Neural progenitor cell (in vitro differentiated cells): ENCODE measurements at places on chromosomes 16 and 17.
A peak's percentile ranks its signal among the peaks of the same experiment; 100 is the strongest.

DNA sequence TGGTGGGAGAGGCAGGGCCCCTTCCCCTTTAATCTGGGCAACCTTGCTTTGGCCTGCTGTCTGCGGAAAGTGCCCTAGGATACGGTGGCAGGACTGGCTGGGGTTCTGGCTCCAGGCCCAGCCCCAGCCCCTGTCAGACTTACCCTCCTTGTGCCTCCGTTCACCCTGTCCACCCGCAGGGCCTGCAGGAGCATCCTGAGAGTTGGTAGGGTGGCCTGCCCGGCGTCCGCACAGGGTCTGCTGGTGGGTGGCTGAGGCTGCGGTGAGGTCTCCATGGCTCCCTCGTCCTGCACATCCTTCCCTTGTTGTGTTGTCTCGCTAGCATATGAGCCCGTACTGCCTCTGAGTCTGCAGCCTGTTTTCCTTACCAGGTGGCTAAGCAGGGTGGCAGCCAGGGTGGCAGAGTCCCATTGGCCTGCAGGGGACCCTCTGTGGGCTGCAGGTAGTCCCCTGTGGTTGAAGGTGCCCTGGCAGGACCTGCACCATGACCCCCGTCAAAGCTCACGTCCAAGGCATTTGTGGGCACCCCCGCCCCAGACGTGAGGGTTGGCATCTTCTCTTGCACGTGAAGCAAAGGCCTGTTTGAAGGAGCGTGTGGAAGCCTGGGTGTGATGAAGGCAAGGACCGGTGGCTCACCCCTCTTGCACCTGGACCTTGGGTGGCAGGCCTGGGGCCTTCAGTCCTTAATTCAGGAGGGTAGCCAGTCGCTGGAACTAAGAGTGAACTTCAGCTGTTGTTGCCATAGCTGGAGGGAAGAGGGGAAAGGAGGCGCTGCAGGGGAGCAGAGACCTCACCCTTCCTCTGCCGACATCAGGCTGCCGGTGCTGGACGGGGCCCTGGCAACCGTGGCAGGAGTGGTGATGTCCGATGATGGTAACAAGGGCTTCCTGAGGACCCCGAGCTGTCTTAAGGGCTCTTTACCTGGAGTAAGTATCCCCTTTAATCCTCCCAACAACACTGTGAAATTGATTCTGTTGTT, 293.7 kb downstream of the SEC14L1 start:
- DNase-seq = no peak

DNA sequence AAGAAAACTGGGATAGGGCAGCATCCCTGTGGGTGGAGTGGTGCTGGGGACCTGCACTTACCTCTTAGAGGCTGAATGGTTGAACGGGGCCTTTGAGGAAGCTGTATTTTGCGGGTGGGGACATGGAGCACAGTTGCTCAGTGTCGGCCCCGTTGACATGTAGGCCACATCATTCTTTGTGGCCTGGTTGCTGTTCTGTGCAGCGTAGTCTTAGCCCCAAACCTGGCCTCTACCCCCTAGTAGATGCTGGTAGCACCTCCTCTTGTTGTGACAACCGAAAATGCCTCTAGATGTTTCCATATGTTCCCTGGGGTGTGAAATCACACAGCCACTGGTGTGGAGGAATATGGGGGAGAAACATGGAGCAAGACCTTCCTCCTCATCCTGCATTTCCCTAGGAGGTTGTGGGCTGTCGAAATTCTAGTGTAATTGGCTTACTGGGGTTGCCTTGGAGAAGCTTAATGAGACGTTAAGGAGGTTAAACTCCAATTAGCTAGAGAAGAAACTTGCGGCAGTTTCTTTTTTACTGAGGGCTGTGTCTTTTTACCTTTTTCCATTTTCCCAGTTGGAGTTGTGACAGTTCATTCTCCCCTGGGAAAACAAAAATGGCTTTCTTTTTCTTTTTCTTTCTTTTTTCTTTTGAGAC, 9.4 kb downstream of the ABCC1 start:
- peak; percentile 57 for DNase-seq

GRCh38 chr17:68861602-68862001, 93.6 kb downstream of the ABCA8 start:
- no peak for DNase-seq

- no peak for DNase-seq
Observed at GRCh38 chr16:62597875-62598274, 561.6 kb upstream of the CDH8 start.

DNA sequence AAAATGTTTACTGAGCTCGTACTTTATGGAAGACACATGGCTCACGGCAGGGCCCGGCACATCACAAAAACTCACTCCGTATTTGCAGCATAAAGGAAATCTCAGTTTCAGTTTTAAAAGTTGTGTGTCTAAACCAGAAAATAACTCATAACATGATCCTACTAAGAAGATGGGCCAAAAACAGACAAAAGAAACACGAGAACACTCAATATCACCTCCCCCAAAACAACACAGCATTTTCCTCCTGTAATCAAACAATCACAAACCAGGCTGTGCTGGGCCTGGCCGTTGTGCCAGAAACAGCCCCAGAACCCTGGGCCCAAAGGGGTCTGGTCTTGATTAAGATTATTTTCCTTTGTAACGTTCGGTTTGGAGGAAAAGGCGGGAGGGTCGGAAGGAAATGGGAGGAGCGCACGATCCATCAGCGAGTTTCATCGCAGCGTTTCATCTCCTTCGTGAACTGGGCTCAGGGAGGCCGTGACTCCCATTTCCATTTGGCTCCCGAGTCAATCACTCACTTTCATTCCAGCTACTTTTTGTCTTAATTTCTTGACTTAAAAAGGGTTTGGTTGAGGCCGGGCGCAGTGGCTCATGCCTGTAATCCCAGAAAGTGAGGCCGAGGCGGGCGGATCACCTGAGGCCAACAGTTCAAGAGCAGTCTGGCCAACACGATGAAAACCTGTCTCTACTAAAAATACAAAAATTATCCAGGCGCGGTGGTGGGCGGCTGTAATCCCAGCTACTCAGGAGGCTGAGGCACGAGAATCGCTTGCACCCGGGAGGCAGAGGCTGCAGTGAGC, 61.4 kb downstream of the NXN start:
- no peak for DNase-seq

DNA sequence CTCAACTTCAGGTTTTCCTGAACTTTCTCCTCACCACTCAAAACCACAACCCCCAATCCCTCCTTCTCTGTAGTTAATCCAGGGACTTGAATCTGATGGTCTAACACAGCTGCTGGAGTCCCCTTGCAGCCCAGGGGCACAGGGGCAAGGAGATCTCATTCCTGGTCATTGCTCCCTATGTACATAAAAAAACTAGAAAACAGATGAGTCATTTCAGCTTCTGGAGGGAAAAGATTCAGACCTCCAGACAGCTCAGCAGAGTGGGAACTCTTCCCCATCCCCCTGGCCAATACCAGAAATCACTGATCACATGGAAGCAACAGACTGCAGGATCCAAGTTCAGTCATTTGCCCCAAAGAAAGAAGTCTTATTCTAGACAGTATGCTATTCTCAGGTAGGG, 62.1 kb downstream of the DYNLRB2 start:
- DNase-seq = no peak

DNA sequence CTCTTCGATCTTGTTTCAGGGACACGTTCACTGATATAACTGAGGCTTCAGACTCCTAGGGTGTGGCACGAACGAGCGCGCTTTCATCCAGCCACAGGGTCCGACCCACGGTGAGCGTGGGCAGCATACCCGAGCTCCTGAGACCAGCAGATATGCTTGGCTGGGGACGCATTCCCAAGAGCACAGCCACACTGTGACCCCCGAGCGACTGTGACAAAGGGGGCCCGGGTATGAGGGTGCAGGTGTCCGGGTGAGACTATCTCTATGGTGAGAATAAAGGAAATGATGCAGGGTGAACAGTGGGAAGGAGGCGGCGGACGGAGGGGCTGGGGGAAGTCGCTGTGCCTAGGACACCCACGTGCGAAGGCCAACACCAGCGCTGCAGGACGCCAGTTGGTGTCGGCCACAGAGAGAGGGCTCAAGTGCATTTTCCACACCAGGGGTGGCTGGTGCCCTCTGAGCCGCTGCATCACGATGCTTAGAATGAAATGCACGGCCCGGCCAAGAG, 17.6 kb downstream of the RPH3AL start:
- DNase-seq = no peak
